NCI-H460 (cell line): ENCODE measurements at places on chromosomes 5 and 9. TPM values are rescaled to one million over a fixed set of nuclear protein-coding genes. Genes with fewer than 3 reads are reported as not detected.

Gene MACROH2A1
- total RNA-seq, result 170 and 177 TPM in 2 replicates

Gene FANCG
- 22.6 and 25.5 TPM in 2 replicates for total RNA-seq

Gene AK6
- total RNA-seq, result 73.3 and 75.9 TPM in 2 replicates

GRCh38 chr9:116334546-116335150, 181.1 kb downstream of the PAPPA start:
- no peak for DNase-seq

DNA sequence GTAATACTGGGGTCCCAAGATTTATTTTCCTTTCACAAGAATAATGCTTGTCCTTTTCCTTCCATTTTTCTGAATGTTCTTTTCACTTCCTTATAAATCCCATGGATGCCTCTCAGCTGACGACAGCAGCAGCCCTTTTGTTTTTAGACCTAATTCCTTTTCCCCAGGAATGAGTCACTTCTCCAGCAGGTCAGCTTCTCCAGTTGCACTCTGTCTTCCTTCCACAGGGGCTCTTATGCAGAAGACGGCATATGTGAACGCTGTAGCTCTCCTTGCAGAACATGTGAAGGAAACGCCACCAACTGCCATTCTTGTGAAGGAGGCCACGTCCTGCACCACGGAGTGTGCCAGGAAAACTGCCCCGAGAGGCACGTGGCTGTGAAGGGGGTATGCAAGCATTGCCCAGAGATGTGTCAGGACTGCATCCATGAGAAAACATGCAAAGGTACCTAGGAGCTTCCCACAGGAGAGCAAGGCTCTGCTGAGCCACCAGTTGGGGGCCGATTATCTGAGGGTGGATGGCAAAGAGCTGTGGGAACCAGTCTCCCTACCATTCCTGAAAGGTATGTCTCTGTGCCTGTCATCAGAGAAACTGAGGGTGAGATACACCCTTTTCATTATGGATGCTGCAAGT, 72.9 kb downstream of the RFK start:
- no peak for DNase-seq

GRCh38 chr5:32754284-32754683, 43.2 kb downstream of the NPR3 start:
- no peak for DNase-seq

GRCh38 chr5:113124265-113124664, 147.7 kb downstream of the DCP2 start:
- DNase-seq, result no peak
